ENCODE measurements at places on chromosomes 12 and 14.

GRCh38 chr14:97224016-97224415, 426.8 kb downstream of the VRK1 start:
- DNase-seq: no peak

- DNase-seq: no peak
Measured at GRCh38 chr12:92844151-92844763, 84.8 kb downstream of the EEA1 start.

GRCh38 chr12:131487388-131488124, 223.3 kb upstream of the SFSWAP start:
- DNase-seq: no peak

DNA sequence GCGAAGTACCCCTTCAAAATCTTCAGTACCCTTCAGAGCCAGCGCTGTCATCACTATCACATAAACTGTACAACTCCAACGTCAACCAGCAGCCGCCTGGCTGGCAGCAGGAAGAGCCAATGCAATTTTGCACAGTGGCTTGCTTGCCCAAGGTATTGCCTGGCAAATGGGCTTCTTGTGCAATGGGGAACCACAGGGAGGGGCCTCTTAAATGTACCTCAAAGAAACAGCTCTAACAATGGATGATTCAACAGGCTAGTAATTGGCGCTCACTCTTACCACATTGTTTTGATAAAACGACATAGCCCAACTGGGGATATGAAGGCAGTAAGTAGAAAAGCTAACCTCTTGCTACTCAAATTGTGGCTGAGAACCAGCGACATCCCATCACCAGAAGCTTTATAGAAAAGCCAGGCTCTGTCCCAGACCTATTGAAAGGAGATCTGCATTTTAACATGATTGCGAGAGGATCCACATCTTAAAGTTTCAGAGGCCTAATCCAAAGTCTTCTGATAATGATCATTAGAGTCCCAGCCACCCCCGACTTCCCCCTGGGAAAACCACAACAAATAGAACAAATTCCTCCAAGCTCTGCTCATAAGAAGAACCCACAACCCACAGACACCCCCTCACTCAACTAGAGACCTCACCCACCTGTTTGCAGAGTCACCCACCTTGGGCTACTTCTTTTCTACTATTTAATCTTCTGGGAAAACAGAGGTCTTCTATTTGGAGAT, 125.3 kb upstream of the HIF1A start:
- peak; percentile 77 for DNase-seq

DNA sequence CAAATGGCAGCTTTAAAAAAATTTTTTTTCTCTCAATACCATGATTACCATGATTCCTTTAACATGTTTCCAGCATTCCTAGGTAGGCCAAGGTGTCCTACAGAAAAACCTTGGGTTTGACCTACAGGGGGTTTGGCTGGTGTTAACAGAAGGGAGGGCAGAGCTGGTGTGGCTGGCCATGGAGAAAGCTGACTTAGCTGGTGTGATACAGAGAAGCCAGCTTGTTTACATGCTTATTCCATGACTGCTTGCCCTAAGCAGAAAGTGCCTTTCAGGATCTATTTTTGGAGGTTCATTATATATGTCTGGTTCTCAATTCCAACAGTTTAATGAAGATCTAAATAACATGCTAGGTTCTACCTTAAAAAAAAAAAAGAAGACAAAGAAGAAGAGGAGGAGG, 68.6 kb downstream of the EEA1 start:
- DNase-seq: no peak

Measured in HTR-8/SVneo (cell line).